ENCODE measurements at places on chromosomes 3 and 15. TPM values are rescaled to one million over a fixed set of nuclear protein-coding genes. Genes with fewer than 3 reads are reported as not detected.

DNA sequence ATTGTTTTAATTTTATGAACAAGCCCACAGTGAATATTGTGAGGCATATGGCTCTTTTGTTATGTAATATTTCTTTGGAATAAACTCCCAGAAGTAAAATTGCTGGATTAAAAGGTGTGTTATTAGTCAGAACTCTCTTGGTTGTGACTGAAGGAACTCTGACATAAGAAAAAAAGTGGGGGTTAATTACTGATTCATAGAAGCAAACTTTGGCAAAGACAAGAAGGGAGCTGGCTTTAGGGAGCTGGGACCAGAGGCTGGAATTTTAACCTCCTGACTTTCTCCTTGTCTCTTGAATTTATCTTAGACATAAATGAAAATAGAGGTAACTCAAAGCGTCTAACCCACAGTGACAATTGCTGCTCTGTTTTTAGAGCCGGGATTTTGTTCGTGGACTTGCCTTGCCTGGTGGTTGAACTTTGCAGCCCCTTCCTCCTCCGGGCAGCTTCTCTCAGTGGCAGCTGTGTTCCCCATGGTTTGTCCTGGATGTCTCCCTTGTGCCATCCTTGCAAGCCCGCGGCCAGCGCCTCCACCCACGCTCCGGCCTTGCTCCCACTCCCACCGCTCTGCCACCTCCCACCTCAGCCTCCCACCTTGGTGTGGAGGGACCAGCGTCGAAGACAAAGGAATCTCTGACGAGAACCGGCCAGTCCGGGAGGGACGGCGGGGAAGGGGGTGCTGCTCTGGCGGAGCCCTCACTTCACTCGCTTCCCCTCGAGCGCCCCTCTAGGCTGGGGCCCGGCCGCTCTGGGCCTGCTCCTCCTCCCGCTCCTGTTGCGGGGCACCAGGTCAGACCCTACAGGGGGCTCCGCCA lies 28.0 kb downstream of the ARHGAP31 start:
- DNase-seq = no peak

DNA sequence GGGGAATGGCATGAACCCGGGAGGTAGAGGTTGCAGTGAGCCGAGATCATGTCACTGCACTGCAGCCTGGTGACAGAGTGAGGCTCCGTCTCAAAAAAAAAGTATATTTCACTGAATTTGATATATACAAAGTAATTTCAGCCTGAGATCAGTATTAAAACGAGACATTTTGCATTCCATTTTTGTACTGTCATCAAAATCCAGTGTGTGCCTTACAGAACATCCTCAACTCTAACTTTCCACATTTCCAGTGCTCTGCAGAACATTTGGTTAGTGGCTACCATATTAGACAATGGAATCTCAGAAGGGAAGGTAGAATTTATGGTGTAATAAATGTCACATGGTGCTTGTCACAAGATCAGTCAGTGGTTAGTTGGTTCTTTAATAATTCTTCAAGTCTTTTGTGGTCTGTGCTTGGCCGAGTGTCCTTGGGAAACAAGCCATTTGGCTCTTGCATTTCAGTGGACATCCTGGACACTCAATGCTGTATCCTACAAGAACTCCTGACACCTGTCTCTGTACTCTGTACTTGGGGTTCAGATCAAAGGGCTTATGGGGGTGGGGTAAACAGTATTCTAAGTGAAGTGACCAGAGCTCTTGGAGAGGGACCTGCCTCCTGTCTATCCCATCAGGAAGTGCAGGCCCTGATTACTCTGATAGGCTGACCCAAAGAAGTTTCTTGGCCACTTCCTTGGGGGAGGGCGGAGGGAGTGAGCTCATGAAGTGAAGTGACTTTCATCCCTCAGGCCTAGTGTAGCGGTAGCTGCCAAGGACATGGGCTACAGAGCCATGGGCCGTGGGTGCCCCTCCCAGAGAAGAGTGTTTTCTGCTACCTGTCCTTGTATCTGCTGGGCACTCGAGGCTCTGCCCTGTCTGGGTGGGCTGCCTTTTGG lies 3.7 kb downstream of the ACVR2B start:
- no peak for DNase-seq

GRCh38 chr3:32340611-32341365 lies 50.9 kb upstream of the CMTM7 start:
- no peak for DNase-seq

DNA sequence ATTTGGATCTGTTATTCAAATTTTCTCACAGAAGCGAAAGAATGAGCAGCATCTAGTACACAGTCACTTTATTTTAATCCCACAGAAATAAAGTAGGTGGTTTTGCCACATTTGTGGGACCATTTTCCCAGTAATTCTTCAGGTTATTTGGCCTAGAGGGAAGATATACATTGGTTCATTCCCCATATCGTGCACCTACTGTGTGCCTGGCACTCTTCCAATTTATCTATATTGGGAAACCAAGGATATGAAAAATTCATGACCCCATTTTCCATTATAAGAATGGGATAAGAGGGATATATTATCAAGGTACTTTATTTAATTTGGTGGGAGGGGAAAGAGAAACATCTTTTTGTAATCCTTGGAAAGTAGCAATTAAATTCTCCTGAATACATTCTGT lies 35.1 kb downstream of the TRIP4 start:
- DNase-seq = no peak

DNA sequence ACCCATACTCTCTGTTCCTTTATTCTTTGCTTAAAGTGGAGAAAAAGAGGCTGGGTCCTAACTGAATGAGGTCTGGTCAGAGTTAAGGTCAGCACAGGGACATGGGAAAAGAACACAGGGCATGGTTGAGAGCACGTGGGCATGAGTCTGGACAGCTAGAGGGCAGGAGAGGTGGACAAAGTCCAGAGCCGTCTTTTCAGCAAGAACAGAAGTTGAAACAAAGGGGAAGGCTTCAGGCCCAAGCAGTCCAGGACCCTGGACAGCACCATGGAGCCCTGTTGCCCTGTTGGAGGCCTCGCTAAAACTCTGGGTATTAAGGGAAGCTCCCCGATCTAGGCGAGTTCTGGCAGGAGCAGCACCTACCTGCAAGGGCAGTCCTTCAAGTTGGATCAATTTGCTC lies 50.7 kb downstream of the XYLB start:
- DNase-seq = no peak

- DNase-seq = no peak
Measured at GRCh38 chr15:90143166-90143655, 40.9 kb upstream of the IDH2 start.

DNA sequence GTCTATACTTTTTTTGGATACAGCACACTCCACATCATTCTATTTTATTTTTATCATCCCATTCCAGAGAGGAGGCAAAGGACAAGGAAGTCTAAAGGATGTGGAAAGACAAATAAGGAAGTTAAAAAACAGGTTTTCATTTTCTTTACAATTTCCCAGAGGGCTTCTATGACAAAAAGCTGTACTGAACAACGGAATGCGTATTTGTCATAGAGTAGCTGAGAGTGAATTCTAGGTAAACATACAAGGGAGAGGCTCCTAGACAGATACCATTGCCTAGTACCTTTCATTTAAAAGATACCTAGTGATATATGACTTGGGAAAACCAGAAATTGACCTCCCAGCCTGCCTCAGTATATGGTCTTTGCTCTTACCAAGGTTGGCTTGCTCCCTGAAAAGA lies 341.7 kb downstream of the FHIT start:
- no peak for DNase-seq

DNA sequence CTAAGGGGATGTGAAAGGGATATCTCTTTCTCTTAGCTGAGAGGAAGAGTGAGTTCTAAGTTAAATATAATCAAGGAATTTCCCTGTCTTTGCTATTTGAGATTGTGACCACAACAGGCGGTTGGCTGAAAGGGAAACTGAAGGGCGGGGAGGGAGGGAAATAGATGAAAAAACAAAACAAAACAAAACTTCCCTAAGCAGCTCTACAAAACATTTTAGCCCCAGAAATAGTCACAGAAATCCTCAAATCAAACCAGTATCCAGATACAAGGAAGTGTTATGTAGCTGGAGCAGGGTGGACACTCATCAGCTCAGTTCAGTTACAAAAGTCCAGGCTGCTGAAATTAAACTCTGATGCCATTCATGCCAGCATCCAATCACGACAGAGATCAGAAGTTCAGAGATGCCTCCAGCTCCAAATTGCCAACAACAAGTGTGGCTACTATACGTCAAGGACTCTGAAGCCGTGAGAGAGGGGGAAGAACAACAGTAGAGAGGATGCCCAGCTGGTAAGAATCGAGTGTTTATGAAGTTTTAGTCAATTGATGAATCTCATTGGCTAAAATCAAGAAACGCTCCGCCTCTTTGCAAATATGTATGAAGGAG lies 319 bp upstream of the TP63 start:
- DNase-seq = no peak

- no peak for DNase-seq
Measured at GRCh38 chr3:9250236-9250635, 790 bp upstream of the SRGAP3 start.

GRCh38 chr15:36497901-36498300 lies 81.5 kb upstream of the CDIN1 start:
- DNase-seq = no peak

GRCh38 chr15:48966595-48967301 lies 3.0 kb upstream of the SHC4 start:
- peak; percentile 78 for DNase-seq

- DNase-seq = no peak
Measured at GRCh38 chr15:82950746-82951370, 1.7 kb downstream of the HOMER2 start.

GRCh38 chr3:118055381-118055780 lies 979.3 kb downstream of the IGSF11 start:
- DNase-seq = no peak

GRCh38 chr3:149720918-149721317 lies 31.4 kb downstream of the COMMD2 start:
- no peak for DNase-seq

The SIAH2 gene
- 41.4 TPM for total RNA-seq

The CTNNB1 gene
- 155 TPM for total RNA-seq

The SLC2A2 gene
- total RNA-seq = not detected

The WDR93 gene
- total RNA-seq = not detected

The MUC20 gene
- total RNA-seq = 3.5 TPM

The PLIN1 gene
- 0.33 TPM for total RNA-seq

The CAMP gene
- total RNA-seq = not detected

Data from natural killer cell treated with Interleukin-12 subunit alpha and Interleukin-12 subunit beta and Interleukin-15 and Interleukin-18, amount 100 ng/mL, for 72 hours (primary cell).